ENCODE measurements at places on chromosomes 4 and X.

DNA sequence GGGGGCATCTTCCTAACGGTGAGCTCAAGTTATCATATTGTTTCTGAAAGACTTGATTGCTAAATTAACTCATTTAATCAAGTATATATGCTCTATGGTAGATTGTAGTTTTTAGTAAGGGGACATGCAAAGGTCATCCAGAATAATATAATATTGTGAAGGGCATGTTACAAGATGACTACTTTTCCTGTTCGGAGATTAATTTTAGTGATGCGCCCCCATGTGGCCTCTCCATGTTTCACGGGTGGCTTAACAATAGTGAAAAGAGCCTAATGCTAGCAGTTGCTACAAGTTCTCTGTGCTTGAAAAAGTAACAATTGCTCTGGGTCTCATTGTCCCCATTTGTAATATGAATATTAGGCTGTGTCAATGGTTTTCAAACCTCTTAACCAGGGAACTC lies 12.2 kb downstream of the SMPX start:
- H3K27ac ChIP-seq = no peak overlapping the region
- H3K27me3 ChIP-seq = no peaks in the 10 kb centered on the region
- no peak overlapping the region for H3K4me3 ChIP-seq

- no peak overlapping the region for H3K4me3 ChIP-seq
- no peak overlapping the region for H3K27ac ChIP-seq
- DNase-seq = no peak
- H3K36me3 ChIP-seq = no peaks in the 10 kb centered on the region
- H3K4me1 ChIP-seq = no peaks in the 10 kb centered on the region
- H3K27me3 ChIP-seq = no peaks in the 10 kb centered on the region
These were observed 44.4 kb upstream of the LGI2 start for GRCh38 chr4:25075129-25075528.

GRCh38 chrX:64152857-64153256 lies 52.7 kb downstream of the AMER1 start:
- H3K4me1 ChIP-seq = no peaks in the 10 kb centered on the region
- H3K27ac ChIP-seq = no peak overlapping the region
- peak; percentile 6 for DNase-seq
- H3K27me3 ChIP-seq = no peaks in the 10 kb centered on the region

- no peak overlapping the region for H3K4me3 ChIP-seq
- H3K27me3 ChIP-seq = no peaks in the 10 kb centered on the region
- H3K27ac ChIP-seq = no peak overlapping the region
- H3K4me1 ChIP-seq = no peaks in the 10 kb centered on the region
These were observed 79.5 kb upstream of the SLIT2 start for GRCh38 chr4:20172070-20172760.

DNA sequence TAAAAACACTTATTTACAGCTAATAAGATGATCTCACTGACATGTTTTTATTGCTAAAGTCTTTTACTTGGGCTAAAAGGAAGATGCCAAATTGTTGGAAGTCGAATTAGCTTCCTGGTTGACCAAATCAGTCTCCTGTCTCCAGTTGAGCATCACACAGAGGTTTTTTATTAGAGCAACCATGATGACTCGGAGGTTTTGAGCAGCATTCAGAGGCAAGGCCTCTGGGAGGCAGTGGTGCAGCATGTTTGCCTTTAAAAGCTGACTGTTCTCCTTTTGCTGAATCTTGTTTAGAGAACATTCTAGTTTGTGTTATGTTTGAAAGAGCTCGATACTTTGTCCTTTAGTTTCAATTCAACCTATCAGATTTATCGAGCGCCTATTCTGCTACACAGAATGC lies 2.1 kb downstream of the UCHL1 start:
- no peak overlapping the region for H3K4me3 ChIP-seq
- no peaks in the 10 kb centered on the region for H3K27me3 ChIP-seq
- H3K27ac ChIP-seq = no peak overlapping the region
- no peaks in the 10 kb centered on the region for H3K36me3 ChIP-seq
- no peak for DNase-seq
- no peaks in the 10 kb centered on the region for H3K4me1 ChIP-seq

- H3K27me3 ChIP-seq = no peaks in the 10 kb centered on the region
- no peak overlapping the region for H3K27ac ChIP-seq
- no peak for DNase-seq
- H3K4me1 ChIP-seq = no peaks in the 10 kb centered on the region
- H3K4me3 ChIP-seq = no peak overlapping the region
- H3K36me3 ChIP-seq = peaks cover 23% of the 10 kb centered on the region
These were observed 55.8 kb upstream of the F8A3 start for GRCh38 chrX:155514225-155514624.

- H3K36me3 ChIP-seq = no peaks in the 10 kb centered on the region
- H3K4me1 ChIP-seq = no peaks in the 10 kb centered on the region
- H3K27me3 ChIP-seq = no peaks in the 10 kb centered on the region
- DNase-seq = peak; percentile 9
- no peak overlapping the region for H3K27ac ChIP-seq
These were observed 38.9 kb downstream of the CCNQ start for GRCh38 chrX:153560000-153560399.

DNA sequence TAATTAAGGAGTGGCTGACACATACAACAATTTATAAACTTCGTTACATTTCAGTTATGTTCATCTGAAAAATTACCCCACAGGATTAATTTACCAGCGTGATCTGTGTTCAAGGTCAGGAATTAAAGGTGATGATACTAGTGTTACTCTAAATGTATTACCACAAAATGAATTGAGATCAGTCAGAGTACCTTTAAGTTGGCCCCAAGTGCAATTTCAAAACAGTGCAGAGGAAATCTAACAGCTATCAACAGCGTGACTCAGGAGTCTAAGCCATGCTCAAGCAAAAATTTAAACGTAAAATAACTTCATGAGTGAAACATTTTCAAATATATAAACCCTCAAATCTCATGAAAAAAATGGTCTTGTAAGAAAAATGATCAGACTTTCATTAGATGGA lies 18.7 kb downstream of the ANTXR2 start:
- H3K4me3 ChIP-seq = no peak overlapping the region
- H3K27ac ChIP-seq = peak overlapping the region; percentile 27
- peaks cover 39% of the 10 kb centered on the region for H3K4me1 ChIP-seq
- H3K36me3 ChIP-seq = peaks cover 58% of the 10 kb centered on the region
- H3K27me3 ChIP-seq = no peaks in the 10 kb centered on the region
- no peak for DNase-seq

DNA sequence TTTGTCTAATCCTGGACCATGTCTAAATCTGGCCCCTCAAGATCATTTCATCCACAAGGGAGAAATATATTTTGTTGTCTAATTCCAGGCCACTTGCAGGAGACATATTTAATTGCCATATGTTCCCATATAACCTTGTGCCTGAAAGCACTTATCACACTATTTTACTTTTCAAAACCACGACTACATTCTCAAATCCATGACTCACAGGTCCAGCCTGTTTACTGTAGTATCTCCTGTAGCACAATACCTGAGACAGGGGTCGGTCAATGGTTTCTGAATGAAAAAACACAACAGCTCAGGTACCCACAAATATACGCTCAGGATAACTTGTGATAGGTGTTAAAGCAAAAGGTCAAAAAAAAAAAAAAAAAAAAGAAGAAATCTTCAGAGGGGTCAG lies 60.9 kb downstream of the SEC24D start:
- no peak for DNase-seq
- H3K36me3 ChIP-seq = no peaks in the 10 kb centered on the region
- H3K4me1 ChIP-seq = no peaks in the 10 kb centered on the region
- H3K27ac ChIP-seq = no peak overlapping the region
- no peaks in the 10 kb centered on the region for H3K27me3 ChIP-seq

DNA sequence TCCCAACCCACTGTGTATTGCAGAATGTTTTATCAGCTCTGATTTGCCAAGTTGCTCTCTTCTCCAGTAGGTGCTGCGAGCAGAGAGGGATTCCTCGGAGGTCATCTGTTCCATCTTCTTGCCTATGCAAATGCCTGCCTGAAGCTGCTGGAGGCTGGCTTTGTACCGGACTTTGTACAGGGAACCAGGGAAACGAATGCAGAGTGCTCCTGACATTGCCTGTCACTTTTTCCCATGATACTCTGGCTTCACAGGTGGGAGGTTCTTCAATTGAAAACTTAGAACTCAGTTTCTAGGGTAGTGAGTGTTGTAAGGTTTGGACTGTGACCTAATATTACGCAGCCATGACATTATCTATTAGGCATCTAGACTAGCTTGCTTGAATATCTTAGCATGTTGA lies 24.9 kb downstream of the AR start:
- H3K4me1 ChIP-seq = no peaks in the 10 kb centered on the region
- H3K4me3 ChIP-seq = no peak overlapping the region
- H3K36me3 ChIP-seq = no peaks in the 10 kb centered on the region
- H3K27ac ChIP-seq = no peak overlapping the region
- H3K27me3 ChIP-seq = no peaks in the 10 kb centered on the region

GRCh38 chrX:138889149-138889548 lies 177.6 kb upstream of the FGF13 start:
- DNase-seq = no peak
- H3K4me3 ChIP-seq = no peak overlapping the region
- no peaks in the 10 kb centered on the region for H3K4me1 ChIP-seq
- H3K27ac ChIP-seq = no peak overlapping the region

DNA sequence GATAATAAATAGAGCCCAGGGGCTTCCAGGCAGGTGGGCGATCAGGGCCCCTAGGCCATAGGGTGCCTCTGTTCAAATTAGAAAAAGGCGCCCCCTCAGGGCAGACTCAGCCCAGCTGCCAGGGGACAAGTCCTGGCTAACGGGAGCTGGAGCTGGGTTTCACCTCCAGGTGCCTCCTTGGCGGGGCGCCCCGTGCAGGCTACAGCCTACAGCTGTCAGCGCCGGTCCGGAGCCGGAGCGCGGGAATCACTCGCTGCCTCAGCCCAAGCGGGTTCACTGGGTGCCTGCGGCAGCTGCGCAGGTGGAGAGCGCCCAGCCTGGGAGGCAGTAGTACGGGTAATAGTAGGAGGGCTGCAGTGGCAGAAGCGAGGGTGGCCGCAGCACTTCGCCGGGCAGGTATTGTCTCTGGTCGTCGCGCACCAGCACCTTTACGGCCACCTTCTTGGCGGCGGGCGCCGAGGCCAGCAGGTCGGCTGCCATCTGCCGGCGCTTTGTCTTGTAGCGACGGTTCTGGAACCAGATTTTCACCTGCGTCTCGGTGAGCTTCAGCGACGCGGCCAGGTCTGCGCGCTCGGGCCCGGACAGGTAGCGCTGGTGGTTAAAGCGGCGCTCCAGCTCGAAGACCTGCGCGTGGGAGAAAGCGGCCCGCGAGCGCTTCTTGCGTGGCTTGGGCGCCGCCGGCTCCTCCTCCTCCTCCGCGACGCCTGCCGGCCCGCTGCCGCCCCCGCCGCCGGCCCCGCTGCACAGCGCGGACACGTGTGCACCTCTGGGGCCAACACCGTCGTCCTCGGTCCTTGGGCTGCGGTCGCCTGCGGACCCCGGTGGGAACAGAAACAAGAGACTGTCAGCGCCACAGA lies 2.4 kb downstream of the NKX3-2 start:
- no peaks in the 10 kb centered on the region for H3K27me3 ChIP-seq
- no peak overlapping the region for H3K4me3 ChIP-seq
- H3K27ac ChIP-seq = no peak overlapping the region
- H3K36me3 ChIP-seq = no peaks in the 10 kb centered on the region
- 0 out of 2 replicates have a peak, but pooled peaks cover 1% of the 10 kb centered on the region for H3K4me1 ChIP-seq

- H3K36me3 ChIP-seq = no peaks in the 10 kb centered on the region
- no peak overlapping the region for H3K27ac ChIP-seq
- no peak for DNase-seq
- no peak overlapping the region for H3K4me3 ChIP-seq
These were observed 1015.9 kb downstream of the PCDH18 start for GRCh38 chr4:136516371-136516770.

- no peaks in the 10 kb centered on the region for H3K36me3 ChIP-seq
- H3K4me3 ChIP-seq = no peak overlapping the region
- DNase-seq = no peak
- H3K4me1 ChIP-seq = no peaks in the 10 kb centered on the region
- H3K27me3 ChIP-seq = no peaks in the 10 kb centered on the region
- H3K27ac ChIP-seq = no peak overlapping the region
These were observed 24.4 kb upstream of the MSL3 start for GRCh38 chrX:11733614-11734013.

DNA sequence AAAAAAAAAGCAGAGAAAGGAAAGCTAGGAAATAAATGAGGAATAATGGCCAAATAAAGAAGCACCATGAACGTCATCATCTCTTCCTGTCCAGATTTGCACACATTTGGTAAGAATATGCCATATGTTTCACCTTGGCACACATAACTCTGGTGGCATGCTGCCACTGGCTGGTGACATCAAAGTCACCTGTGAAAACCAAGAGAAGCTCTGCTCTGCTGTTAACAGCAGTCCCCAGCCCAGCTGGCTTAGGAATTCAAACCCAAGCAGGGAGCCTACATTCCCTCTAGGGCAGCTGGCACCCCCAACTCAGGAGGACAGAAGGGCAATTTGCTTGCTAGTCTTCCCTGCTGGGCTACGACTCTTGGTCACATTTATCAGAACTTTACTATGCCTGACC lies 77.6 kb downstream of the RASL11B start:
- H3K4me3 ChIP-seq = no peak overlapping the region
- no peaks in the 10 kb centered on the region for H3K27me3 ChIP-seq
- no peak for DNase-seq
- H3K27ac ChIP-seq = no peak overlapping the region
- no peaks in the 10 kb centered on the region for H3K4me1 ChIP-seq
- no peaks in the 10 kb centered on the region for H3K36me3 ChIP-seq

GRCh38 chr4:141080668-141081067 lies 52.6 kb downstream of the RNF150 start:
- no peaks in the 10 kb centered on the region for H3K36me3 ChIP-seq
- DNase-seq = no peak
- no peak overlapping the region for H3K4me3 ChIP-seq
- H3K27ac ChIP-seq = no peak overlapping the region

DNA sequence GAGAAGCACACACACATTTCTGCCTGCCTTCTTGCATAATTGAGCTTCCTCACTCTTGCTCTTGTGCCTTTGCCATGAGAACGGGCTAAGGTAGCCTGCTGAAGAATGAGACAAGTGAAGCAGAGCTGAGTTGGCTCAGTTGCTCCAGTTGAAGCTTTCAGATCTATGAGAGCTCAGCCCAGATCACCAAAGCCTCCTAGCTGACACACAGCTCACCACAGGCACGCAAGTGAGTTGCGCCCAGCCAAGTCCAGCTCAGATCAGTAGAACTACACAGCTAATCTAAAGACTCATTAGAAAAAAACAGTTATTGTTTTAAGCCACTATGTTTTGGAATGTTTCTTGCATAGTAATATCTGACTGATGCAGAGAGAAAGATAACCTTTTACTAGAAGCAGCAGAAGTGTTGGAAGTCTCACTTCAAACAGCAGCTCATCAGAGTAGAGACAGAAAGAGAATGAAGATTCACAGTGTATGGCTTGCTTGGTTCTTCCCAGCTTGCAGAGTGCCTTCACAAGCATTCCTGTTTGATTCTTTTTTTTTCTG lies 362.4 kb downstream of the MID1IP1 start:
- DNase-seq = no peak
- H3K4me3 ChIP-seq = no peak overlapping the region
- no peaks in the 10 kb centered on the region for H3K27me3 ChIP-seq
- H3K4me1 ChIP-seq = no peaks in the 10 kb centered on the region
- H3K36me3 ChIP-seq = no peaks in the 10 kb centered on the region

Data from DND-41 (cell line).